ENCODE measurements at places on chromosomes 6 and 20.
A peak's percentile ranks its signal among the peaks of the same experiment; 100 is the strongest.

- no peak for DNase-seq
Observed at GRCh38 chr6:106257195-106257594, 68.4 kb downstream of the ATG5 start.

GRCh38 chr6:39493777-39494176, 171.3 kb upstream of the KCNK16 start:
- no peak for DNase-seq

GRCh38 chr20:48781634-48782033, 46.2 kb downstream of the PREX1 start:
- no peak for DNase-seq

- DNase-seq = no peak
Observed at GRCh38 chr6:50187351-50187921, 137.7 kb upstream of the DEFB112 start.

- DNase-seq = no peak
Observed at GRCh38 chr6:32332433-32332832, 39.3 kb downstream of the TSBP1 start.

DNA sequence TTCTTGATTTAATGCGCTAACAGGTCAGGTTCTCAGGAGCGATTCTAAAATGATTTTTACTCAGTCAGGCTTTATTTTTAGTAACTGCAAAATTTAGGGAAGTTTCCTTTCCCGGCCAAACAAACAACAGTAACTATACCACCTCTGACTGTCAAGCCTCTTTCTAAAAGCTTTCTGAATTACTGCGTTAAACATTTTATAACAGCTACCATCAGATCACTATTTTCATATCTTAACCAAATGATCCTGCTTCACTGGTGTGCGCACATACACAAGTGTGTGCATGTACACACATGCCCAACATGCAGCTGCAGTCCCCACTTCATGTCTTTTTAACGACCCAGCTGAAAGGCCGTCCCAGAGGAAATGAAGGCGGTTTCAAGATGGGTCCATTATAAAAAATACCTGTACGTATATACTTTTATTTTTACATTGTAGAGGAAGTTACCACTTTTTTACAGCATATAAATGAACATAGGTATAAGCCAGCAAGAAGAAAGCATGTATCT, 25.0 kb downstream of the TMEM242 start:
- DNase-seq = no peak

GRCh38 chr6:100305209-100305869, 159.4 kb downstream of the SIM1 start:
- no peak for DNase-seq

GRCh38 chr6:90462102-90462501, 124.8 kb downstream of the MAP3K7 start:
- no peak for DNase-seq

DNA sequence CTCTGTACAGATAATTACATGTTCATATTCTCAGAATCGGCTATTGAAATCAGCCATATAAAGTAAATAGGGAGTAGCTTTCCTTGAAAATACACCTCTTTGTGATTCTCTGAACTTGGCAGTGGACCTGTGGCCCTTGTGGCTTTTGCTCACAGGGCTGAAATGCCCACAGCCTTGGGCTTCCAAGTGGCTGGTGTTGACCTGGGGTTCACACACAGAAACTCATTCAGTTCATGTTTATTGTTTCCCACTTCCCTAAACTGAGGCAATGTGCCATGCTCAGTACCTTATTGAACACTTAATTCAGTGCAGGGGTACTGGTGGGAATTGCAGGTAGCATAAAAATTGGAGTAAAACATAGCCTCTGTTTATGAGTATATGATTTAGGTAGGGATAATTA, 19.1 kb upstream of the TULP4 start:
- no peak for DNase-seq

- DNase-seq = no peak
Observed at GRCh38 chr6:10901770-10902169, 14.9 kb downstream of the SYCP2L start.

- DNase-seq = peak; percentile 43
Observed at GRCh38 chr6:31558631-31559500, 11.5 kb downstream of the NFKBIL1 start.

- no peak for DNase-seq
Observed at GRCh38 chr20:31716818-31717477, 5.7 kb downstream of the BCL2L1 start.

- DNase-seq = no peak
Observed at GRCh38 chr6:16933961-16934360, 167.9 kb upstream of the STMND1 start.

- DNase-seq = peak; percentile 79
Observed at GRCh38 chr20:45138561-45139300, 14.5 kb upstream of the WFDC12 start.

DNA sequence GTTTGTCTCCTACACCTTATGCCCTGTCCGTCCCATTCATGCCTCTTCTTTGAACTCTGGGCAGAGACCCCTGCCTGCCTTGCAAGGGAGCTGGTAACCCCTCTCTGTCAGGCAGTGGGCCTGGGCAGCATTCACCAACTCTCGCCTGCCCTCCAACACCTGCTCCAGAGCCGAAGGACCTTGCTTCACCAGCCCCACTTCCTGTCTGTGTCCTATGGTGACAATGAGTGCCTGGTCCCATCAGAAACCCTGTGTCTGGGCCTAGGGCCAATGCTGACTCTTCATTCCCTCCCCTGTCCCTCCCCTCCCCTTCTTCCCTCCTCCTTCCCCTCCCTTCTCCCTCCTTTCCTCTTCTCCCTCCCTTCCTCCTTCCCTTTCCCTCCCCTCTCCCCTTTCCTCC, 22.8 kb upstream of the PCMTD2 start:
- peak; percentile 21 for DNase-seq

DNA sequence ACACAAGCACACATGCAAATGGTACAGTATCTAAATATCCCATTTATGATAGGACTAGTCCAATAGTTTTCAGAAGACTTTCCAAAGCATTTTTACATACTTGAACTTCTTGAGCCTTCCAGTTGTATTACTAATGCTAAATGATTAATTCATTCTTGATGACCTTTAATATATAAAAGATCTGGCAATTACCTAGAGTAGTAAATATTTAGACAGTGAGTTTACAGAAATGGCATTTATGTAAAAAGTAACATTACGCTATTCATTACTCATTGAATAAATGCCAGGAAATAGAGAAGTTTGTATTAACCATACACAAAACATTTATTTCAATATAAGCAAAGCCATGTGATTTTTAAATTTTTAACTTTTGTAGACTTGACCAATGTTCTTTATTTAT, 158.8 kb downstream of the DST start:
- no peak for DNase-seq

DNA sequence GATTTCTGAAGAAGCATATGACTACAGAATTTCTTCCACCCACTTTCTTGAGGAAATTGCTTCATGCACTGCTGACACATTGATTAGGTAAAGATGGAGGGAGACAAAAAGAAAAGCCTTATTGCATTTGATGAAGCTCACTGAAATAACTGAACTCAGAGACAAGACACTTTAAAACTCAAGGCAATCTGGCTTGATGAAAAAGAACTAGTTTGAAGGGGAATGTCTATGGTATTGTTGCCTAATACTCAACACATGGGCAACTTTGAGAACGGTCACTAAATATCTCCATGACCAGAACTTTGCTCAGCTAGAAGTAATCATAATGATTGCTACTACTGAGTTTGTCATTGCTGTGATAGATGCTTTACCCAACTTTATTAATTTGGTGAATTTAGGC, 38.1 kb downstream of the HTR1B start:
- no peak for DNase-seq

DNA sequence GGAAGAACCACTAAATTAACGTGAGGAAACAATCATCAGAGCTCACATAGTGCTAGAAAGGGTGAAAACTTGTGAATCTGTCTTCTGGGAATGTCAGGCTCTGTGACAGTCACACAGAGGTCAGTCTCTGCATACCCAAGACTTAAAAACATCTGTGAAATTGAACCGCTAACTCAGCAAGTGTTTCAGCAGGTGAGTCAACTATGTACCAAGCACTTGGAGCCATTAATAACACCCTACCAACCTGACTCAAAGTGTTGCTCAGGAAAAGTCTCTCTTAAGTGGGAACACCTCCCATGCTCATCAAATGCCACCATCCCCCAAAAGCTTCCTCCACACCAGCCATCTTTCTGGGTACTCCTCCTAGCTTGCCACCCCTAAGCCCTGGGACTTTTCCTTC, 92.3 kb upstream of the CARMIL1 start:
- no peak for DNase-seq

DNA sequence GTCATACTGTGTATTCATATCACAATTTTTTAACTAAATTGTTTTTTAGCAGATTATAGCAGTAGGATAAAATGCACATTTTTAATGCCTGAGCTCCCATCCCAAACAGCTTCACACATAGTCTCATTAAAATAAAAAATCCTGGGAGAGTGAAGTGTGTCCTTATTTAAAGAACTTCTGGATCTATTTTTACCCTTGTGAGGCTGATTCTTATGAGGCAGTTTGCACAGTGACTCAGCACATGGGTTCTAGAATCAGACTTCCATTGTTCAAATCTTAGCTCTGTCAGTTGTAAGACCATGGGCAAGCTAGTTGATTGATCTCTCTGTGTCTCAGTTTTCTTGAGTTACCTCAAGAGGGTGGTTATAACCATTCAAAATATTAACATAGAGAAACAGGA, 72.3 kb downstream of the MACROD2 start:
- no peak for DNase-seq

DNA sequence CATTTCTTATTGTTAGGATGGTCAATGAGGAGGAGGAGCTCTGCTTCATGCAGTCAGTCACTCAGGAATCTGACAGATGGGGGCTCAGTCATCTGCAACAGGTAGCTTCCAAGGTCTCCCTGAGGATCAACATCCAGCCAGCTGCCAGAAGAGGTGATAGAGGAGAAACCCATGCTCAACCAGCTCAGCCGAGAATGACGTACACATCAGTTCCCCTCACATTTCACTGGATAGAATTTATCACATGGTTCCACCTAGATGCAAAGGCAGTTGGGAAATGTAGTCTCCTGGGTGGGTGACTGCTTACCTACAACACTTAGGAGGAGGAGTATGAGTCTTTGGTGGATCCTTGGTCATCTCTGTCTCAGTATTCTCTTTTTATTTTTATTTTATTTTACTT, 144.5 kb downstream of the CEBPB start:
- peak; percentile 58 for DNase-seq

DNA sequence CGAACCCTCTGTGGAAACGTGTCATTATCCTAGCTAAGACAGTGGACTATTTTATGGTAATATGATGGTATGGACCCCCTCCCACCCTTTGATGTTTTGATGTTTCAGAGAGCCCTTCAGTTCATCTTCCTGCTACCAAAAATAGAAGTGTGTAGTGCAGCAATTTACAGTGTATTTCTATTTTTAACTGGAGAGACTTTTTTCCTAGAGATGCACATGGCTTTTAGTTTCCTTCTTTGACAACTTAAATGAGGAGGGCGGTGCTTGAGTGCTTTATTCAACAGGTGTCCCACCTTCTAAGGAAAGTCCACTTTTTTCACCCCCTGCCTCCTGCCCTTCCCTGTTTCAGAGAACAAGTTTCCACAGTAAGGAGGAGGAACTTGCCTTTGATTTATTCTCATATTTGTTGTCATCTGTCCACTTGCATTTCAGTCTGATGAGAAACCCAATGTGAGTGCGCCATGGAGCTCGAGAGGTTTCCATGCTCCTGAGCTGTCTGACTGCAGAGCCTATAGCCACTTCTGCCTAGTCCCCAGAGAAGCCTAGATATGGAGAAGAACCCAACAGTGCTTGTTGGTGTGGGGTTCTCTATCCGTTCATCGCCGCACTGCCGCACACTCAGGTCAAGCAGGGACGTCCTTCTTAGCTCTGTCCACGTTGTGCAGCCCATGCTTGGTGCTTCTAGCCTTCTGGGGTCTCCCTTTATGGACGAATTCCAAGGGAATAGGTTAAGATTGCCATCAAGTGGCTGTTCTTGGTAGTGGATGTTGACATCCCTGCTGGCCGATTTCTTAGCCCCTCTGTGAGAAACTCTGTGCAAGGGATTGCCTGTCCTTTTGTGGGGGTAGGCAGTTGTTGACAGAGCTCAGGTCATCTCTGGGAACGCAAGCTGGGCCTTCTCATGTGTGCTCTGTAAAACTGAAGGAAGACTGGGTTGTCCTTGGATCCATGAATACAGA, 144.2 kb downstream of the JARID2 start:
- peak; percentile 62 for DNase-seq

- peak; percentile 31 for DNase-seq
Observed at GRCh38 chr6:34697904-34698559, 1.5 kb upstream of the ILRUN start.

GRCh38 chr6:158029668-158030230, 48.1 kb downstream of the SYNJ2 start:
- no peak for DNase-seq

DNA sequence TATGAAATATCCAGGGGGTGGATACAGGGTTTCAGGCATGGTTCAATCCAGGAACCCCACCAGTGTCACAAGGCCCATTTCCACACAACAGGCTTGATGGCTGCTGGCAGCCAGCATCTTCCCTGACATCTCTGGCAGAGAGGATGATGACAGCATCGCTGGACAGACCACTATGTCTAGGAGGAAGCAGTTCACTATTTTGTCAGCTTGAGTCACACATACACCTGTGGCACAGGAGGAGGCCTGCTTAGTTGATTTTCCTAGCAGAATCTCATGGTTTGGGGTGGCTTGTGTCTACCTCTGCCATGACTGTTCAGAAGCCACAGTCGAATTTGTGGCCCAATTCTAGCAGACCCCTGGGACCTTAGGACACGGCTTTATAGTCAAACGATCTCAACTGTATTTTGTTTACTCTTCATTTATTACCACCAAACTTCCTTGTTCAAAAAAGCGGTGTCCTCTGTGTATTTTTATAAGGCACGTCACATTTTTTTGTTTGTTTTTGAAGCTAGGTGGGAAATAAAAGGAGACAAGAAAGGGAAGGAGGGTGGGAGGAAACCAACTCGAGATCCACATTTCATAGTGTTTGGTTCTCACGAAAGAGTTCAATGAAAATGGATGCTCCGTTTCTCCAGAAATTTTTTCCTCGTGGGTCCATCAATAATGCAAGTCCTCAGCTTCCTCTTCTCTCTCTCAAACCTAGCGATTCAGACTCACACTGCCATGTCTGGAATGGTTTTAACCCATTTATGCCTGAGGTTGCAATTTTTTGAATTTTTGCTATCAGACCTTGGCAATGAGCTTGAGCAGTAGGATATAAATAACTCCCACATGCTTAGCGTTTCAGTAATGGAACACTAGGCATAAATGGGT, 94.4 kb downstream of the TOX2 start:
- DNase-seq = no peak

DNA sequence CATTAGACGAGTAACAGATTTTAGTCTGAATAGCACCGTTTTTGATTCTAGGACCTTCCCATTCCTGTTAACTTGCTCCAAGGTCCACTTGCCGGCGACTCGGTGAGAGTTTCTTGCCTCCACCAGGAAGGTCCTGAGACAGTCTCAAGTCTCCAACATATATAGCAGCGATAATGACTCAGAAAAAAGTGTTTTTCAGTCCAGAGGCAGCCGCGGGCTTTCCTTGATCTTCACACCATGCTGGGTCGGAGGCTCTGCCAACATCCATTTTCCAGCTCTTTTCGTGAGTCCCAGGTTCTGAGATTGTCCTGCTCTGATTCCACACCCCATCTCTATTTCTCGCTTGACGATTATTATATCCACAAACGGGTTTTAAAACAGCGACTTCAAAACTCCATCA, 170.5 kb downstream of the GPX5 start:
- no peak for DNase-seq

GRCh38 chr20:3510110-3510509, 39.3 kb downstream of the ATRN start:
- DNase-seq = no peak
